ENCODE measurements at places on chromosomes 13 and 19.

DNA sequence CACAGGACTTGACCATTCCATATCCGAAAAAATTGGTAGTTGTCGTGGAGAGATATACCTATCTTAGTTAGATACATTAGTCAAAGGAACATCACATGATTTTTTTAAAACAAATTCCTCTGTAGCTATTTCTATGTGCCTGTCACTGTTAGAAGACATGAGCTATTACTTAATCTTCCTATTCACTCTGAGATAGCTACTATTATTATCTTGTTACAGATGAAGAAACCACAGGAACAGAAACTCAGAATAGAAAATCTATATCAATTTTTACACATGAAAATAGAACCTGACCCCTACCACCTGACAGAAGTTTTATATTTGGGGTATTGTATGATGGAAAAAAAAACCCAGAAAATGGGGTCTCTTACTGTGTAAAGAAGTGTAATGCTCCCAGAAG lies 68.9 kb upstream of the TDRD3 start:
- DNase-seq: no peak

DNA sequence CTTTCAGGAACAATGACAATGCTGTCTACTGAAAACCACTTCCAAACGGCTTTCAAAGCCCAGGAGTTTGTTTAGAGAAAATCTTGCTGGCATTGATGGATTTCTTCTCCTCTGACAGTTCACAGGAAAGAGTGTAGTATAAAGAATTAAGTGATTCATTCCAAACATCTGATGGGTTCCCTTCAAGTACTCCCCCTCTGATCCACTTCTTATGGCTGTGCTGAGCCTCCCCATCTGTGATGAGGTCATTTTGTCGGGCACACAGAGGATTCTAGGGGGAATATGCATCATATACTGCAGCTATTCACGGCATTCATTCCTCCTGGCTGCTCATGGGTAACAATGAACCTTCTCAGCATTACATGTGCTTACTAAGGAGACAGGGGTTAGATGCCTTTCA lies 107.9 kb downstream of the RGCC start:
- no peak for DNase-seq

- no peak for DNase-seq
These were observed 457.7 kb upstream of the SPRY2 start for GRCh38 chr13:80798576-80799133.

GRCh38 chr19:7534531-7535046 lies 928 bp upstream of the PNPLA6 start:
- DNase-seq: peak; percentile 22

DNA sequence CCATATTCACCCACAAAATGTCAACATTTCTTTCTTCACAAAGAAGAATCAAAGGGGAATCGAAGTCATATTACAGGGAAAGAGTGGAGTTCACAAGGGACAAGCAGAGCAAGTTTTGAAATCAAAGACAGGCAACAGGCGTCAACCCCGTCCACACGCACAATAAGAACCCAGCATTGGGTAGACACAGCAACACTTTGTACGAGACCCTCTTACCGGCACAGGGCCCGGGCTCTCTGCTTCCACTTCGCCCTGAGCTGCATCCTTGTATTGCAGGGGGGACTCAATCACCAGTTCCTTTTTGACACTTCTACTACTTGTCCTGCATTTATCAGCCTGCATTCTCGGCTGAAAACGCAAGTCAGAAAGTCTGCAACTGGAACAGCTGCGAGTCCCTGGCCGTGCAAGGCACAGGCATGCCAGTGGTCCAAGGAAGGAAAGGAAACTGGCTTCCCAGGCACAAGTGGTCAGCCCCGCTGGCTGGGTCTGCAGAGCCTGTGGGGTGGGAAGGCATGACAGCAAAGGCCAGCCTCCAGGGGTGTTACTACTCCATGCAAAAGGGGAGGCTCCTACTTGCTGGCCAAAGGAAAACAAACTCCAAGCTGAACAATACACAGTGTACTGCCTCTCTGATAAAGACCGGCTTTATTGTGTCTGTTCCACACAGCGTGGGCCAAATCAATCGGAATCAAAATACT lies at the start of gene DOCK9:
DOCK9 (minus strand) TSS at position 497 of the 698 bp plus-strand sequence; CDS start at position 342, 155 bp downstream.
- no peak for DNase-seq

GRCh38 chr19:2883686-2884439 lies 16.7 kb downstream of the ZNF556 start:
- no peak for DNase-seq

DNA sequence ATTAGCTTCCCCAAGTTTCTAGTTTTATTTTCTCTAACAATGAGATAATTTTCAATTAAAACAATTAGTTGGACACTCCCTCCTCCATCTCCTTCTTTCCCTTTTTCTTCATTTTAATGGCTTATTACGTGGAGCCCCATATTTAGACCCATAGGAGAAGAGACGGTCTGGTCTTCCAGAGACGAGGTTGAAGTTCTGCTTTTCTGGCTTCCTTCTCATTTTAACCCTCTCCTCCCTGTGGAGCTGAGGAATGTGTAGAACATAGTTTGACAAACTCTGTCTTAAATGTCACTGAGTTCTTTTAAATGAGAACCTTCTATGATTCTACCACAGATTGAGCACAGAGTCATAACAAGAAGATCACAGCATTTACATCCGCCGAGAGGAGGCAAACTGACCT lies 86.8 kb downstream of the EDNRB start:
- no peak for DNase-seq

Measured in activated CD8-positive, alpha-beta memory T cell treated with anti-CD3 and anti-CD28 coated beads for 1 hour (primary cell).